CD4-positive, alpha-beta T cell (primary cell): ENCODE measurements at places on chromosomes 5 and 9.

DNA sequence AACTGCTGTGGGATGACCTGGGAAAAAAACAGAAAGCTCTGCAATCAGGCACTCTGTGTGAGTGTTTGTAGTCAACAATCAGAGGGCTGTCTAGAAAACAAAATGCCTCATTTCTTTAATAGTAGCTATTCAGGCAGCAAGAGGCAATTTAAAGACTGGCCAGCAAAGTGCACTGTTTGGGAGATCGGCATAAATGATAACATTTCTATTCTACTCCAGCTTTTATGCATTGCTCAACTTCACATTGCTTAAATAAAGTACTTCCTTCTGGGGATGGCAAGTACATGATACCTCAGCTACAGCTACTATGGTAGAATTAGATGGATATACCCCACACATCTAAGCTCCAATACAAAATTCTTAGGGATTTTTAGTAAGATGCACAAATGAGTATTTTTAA is 193.1 kb downstream of the DCP2 start:
- no peak for DNase-seq

DNA sequence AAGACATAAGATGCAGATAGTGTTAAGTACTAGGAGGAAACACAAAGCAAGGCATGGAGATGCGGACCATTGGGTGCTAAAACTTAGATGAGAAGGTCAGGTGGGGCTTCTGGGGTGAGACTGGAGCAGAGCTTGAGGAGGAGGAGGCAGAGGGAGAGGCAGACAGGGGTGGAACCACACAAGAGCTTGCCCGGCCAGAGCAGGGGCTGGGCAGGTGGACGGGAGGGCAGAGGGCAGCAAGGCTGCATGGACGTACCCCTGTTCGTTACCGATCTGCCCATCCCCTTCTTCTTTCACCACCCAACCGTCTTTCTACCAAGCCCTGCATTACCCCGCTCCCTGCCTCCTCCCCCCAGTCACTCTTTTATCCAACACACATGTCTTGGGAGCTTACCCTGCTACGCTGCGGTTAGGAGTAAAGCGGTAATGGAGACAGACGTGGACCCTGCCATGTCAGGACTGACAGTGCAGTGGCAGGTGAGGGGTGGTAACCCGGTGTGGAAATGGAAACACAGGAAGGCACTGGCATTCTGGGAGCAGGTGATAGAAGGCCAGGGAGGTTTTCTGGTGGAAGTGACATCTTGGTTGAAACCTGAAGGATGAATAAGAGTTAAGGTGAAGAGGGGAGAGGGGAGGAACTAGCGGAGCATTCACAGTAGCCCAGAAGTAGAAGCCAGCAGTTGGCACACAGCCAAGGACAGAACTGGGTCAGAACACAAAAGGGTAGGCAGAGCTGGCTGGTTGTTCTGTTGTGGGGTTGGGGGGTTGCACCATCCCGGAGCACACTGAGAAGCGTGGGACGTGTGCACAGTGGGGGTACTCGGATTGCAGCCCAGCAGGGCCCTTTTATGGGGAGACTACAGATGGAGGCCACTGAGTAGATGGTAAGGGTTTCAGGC is 167.2 kb downstream of the CACNA1B start:
- no peak for DNase-seq

GRCh38 chr5:172859966-172860365 is 25.9 kb downstream of the ERGIC1 start:
- DNase-seq, result no peak

- DNase-seq, result no peak
These were observed 44.4 kb downstream of the GADD45G start for GRCh38 chr9:89649039-89649691.

- no peak for DNase-seq
These were observed 98.4 kb upstream of the CPLX2 start for GRCh38 chr5:175772747-175773533.

- no peak for DNase-seq
These were observed 1359.8 kb upstream of the CDH9 start for GRCh38 chr5:28398185-28398584.

- DNase-seq, result no peak
These were observed 4.4 kb downstream of the CEP72 start for GRCh38 chr5:616484-617039.

DNA sequence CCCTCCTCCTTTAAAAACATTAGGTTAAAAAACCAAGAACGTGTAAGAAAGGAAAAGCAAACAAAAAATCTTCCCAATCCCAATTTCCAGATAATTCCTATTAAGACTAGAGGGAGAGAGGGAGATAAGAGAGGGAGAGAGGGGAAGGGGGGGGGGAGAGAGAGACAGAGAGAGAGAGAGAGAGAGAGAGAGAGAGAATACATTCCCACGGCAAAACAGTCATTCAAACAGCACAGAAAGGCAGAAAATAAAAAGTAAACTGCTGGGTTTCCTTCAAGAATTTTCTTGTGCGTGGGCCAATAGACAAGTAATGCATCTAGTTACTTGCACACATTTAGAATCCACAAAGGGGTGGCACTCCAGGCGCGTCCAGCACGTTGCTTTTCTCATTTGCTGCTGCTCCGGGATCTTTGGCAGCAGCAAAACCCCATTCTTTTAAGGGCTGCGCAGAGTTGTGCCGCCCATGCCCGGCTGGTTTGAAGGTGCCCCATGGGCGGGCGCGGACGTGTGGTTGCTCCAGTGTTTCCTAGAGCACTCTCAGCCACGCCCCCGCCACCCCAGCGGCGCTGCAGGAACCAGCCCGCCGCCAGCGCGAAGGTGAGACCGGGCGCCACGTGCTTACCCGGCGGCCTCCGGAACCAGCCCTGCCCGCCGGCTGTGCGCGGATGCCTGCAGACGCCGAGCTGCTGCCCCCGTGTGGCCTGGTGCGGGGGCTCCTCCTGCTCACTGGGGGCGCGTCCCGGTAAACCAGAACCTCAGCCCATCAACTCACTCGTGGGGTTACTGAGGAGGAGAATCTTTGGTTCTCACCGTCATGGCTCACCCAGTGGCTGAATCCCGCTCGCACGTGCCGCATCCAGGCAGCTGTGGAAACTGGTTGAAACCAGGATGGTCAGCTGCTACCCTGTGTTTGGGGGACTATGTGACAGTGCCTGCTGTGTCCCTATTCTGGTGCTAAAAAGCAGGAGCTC is 44.6 kb downstream of the STC2 start:
- DNase-seq, result peak; percentile 73

DNA sequence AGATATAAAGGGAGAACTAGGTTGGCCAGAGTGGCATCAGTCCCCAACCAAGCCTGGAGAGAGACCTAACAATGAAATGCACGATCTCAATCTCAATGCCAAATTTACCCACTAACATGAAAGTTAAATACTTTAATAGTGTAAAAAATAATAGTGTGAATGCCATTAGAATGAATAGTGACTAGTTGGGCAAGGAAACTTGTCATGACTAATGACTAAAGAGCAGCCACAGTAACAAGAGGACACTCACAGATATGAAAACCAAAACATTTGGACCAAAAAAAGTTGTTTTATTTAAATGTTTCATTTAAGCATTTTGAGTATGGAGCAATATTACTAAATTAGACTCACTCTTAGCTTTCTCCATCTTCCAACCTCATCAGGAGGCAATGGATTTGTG is 1853.8 kb downstream of the EFNA5 start:
- DNase-seq, result no peak

- no peak for DNase-seq
These were observed 53.8 kb downstream of the HCN1 start for GRCh38 chr5:45642370-45642769.

DNA sequence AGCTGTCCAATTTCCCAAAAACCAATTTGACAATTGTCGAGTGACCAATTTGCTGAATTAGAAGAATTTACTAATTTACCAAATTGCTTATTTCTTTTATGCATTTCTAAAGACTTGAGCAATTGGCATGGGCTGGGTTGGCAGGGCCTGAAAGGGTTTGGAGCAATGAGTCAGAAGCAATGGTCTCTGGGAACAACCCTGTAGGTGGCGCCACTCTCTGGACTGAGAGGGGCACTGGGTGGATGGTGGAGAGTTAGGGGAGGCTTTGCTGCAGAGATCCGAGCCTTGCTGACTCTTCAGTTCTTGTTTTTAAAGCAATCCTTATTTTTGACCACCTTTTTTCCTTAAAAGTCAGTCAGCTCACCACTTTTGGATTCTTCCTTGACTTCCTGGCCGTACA is 71.5 kb upstream of the RPS23 start:
- peak; percentile 11 for DNase-seq

DNA sequence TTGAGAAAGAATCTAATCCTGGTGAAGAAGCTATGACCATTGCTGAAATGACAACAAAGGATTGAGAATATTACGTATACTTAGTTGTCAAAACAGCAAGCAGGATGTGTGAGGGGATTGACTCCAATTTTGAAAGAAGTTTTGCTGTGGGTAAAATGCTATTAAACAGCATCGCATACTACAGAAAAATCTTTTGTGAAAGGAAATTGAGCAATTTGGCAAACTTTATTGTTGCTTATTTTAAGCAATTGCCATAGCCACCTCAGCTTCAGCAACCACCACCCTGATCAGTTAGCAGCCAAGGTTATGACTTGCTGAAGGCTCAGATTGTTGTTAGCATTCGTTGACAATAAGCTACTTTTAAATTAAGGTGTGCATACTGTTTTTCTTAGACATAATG is 22.5 kb upstream of the ARL14EPL start:
- DNase-seq, result no peak

DNA sequence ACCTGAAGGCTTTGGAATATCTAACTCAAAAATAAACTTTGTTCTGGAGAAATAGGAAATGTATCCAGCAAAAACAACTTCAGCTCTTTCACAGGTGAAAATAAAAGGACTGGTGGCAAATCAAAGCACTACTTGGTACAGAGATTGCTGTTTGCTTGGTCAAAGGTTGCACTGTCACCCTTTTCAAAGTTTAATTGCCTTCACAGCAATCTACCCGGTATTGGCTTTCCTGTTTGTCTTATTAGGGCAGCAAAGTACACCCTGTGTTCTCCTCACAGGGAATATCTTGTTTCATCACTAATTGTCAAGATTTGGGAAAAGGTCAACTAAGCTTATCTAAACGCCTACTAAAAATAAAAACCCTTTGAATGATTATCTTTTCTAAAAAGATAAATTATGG is 214.1 kb upstream of the ADCY2 start:
- DNase-seq, result no peak

- DNase-seq, result no peak
These were observed 145.8 kb downstream of the TENT4A start for GRCh38 chr5:6859023-6859422.

DNA sequence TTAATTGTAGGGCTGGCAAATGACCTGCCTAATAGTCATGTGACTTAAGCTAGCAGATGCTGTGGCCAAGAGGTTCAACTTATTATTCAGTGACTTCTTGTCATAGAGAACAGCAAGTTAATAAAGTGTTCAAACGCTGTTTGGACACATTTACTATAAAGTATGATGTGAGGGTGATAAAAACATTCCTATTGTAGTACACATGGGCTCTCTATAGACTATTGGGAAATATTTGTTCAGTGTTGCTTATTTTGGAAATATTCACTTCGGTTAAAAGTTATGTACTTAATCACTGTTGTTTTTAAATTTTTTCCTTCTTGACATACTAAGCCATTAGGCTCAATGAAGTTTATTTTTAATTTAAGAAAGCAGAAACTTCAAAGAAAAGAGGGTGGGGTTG is 345.0 kb downstream of the NNT start:
- DNase-seq, result no peak

DNA sequence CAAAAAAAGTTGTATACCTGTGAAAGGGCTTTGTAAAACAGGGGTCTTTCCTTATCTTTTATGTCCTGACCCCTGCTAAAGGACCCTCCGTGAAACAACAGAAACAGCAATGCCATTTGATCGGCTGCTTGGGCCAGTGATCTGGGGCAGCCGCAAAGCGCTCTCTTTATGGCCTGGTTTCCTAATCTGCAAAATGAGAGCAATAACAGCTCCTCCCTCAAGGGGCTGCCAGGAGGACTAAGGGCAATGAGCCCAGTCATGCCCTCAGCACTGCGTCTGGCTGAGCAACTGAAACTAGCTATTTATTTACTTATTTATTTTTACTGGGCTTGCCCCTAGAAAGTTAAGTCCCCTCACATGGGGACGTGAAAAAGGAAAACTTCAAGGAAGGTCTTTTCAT is 18.3 kb downstream of the CMBL start:
- DNase-seq, result no peak

DNA sequence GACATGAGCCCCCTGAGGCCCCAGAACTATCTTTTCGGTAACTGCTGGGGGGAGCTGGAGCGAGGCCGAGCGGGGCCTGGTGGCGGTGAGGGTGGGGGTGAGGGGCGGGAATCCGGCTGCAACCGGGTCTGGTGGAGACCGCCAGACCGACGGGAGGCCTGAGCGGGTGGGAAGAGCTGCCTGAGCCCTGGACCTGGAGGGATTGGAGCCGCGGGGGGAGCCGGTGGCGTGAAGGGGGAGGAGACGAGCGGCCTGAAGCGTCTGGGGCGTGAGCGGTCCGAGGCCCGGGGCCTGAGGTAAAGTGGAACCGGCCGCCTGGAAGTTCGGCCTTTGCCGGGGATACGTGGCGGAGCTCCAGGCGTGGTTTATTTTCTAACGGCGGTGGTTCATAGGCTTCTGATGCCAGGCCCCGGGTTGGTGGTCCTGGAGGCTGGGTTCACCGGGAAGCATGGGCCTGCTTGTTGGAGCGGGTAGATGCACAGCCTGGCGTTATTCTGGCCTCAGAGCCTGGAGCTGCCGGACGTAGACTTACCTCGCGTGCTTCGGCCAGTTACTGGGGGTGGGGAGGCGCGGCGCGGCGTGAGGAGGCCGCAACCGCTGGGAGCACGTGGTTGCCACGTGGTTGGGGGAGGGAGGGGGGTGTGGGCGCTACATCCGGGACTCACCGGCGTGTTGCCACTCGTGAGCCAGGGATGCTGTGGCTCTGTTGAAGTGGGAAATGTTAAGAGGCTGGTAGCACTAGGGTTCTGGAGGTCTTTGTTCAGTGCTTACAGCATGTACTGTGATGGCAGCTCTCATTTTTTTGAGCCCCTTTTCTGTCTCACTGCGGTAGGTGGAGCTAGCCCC is 544 bp downstream of the NPM1 start:
- DNase-seq, result peak; percentile 81

GRCh38 chr5:35319333-35320002 is 89.2 kb upstream of the PRLR start:
- DNase-seq, result peak; percentile 2

- DNase-seq, result no peak
These were observed 13.6 kb downstream of the GLRA1 start for GRCh38 chr5:151911011-151911410.

DNA sequence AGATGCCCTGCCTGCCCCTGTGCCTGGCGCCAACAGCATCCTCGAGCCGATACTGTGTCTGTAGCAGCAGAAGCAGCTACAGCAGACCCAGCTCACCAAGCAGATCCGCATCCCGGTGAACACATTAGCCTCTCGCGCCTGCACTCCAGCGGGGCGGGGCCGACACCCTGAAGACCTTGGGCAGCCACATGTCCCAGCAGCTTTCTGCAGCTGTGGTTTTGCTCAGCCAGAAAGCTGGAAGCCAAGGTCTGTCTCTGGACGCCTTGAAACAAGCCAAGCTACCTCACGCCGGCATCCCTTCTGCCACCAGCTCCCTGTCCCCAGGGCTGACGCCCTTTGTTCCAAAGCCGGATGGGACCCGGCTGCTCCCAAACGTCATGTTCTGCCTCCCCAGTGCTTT is 59.6 kb downstream of the ACTBL2 start:
- no peak for DNase-seq

GRCh38 chr5:135139381-135140134 is 105.5 kb upstream of the PITX1 start:
- DNase-seq, result no peak
